ENCODE measurements at places on chromosomes 3 and 15.

DNA sequence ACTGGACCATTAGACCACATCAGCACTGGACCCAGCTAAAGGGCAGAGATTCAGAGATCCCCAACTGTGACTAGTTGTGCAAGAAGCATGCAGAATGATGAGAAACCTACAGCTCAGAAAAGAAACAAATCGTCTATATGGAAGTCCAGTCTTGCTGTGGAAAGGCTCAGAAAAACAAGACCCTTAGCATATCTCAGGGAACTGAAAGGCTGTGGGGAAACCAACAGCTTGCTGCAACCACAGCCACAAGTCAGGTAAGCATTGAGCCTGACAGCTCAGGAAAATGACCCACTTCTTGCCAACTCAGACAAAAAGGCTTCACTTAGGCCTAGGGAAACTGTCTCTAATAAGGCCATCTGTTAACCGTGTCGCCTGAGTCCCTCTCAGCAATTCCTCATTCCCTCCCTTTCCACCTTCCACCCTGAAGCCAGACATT is 145.6 kb downstream of the LSAMP start:
- DNase-seq: no peak

DNA sequence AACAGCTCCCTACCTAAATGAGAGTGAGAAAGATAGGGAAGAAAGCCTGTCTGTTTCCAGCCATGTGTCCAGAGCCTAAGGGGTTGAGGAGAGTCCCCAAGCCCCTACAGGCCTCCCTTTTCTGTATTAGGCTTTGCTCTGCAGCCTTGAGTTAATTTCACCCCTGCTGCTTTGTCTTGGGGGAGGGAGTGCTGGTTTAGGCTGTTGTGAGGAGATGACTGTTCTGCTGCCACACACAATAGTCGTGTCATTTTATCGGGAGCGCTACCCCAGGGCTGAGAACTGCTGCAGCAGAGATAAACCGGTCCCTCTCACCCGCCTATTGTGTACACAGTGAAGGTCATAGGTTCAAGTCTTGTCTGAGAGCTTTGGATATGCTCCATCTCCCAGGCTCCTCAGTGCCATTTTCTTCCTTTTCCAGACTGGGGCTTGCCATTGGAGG is 1.4 kb downstream of the ZNF609 start:
- peak; percentile 6 for DNase-seq

DNA sequence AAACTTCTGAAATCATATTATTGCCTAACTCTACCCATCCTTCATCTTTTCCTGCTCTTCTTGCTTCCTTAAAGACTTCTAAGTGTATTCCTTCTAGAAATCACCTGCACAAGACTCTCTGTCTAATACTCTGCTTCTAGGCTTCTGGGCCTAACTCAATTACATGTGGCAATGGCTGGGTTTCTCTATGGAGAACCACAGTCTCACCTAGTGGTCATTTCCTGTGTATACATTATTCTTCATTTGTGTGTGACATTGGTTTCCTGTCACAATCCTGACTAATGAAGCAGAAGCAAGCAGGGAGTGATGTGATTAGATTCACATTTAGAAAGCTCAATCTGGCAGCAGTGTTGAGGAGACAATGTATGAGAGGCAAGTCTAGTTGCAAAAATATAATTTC is 16.9 kb upstream of the CLDN1 start:
- peak; percentile 37 for DNase-seq

GRCh38 chr3:186990277-186990676 is 60.0 kb downstream of the ST6GAL1 start:
- no peak for DNase-seq

- DNase-seq: peak; percentile 37
Measured at GRCh38 chr15:28125673-28126651, 26.8 kb upstream of the OCA2 start.

- no peak for DNase-seq
Measured at GRCh38 chr3:136671921-136672320, 80.3 kb downstream of the STAG1 start.

- DNase-seq: peak; percentile 13
Measured at GRCh38 chr3:159130108-159130507, 328.3 kb downstream of the MFSD1 start.

DNA sequence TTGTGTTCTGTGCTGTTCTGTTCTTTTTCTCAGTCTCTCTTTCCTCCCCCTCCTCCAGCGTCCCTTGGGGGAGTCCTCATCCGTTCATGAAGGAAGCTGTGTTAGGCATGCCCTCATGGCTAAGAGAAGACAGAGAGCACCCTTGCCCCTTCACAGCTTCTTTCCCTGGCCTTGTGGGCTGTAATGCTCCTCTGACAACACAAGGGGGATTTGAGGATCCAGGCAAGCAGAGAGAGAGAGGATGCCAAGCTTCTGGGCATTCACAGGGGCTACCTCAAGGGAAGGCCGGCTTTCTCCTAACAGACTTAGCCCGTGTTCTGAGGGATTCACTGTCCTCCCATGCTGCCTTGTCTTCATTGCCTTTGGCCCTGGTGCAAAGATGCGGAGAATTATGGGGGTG is 389.5 kb downstream of the LRTM1 start:
- DNase-seq: no peak
